Astrocyte of the spinal cord (primary cell): ENCODE measurements at places on chromosomes 1 and 21.
A peak's percentile ranks its signal among the peaks of the same experiment; 100 is the strongest.

DNA sequence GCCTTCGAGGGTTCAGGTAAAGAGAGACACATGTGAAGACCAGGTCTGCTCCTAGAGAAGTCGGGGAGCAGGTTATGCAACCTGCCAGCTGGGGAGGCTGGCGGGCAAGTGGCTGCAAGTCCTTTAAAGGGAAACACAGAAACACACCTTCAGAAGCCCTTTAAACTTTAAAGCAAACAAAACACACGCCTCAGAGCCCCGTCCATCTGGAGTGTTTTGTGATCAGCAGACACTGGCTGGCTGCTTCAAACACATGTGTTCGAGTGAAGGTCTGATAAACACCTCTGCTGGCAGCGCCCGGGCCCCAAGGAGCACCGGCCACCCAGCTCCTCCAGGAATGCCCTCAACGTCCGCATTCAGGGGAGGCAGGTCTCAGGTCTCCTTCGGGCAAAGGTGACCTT is 15.2 kb downstream of the RIPK4 start:
- no peak for DNase-seq

DNA sequence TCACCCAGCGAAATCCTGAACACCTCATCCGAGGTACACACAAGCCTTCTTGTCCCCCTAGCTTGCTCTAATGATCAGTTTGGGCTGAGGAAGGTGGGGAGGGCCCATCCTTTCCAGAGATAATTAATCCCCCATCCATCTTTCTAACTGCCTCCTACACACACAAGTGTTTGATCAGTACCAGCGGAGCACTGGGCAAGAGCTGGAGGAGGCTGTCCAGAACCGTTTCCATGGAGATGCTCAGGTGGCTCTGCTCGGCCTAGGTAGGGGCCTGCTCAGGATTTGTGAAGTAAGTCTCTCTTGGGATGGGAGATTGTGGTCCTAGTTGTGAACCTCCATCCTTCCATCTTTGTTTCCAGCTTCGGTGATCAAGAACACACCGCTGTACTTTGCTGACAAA is 5.8 kb downstream of the ANXA9 start:
- no peak for DNase-seq

GRCh38 chr1:65791396-65791795 is 1.3 kb upstream of the PDE4B start:
- no peak for DNase-seq

DNA sequence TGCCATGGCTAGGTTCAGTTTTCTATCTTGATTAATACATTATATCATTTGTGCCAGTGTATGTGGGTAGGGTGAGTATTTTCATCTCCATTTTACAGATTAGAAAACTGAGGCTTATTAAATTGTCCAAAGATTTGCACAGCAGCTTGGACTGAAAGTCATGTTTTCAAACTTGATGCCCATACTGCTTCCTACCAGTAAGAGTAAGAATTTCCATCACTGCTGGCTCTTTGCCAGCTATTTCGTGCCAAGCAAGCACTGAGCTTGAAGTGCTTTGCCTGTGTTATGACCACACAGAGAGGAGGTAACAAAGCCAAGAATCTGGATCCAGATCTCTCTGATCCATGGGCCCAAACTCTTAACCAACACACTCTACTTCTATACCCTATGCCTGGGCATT is 295.0 kb downstream of the VAV3 start:
- DNase-seq: peak; percentile 50

- DNase-seq: peak; percentile 72
These were observed 59.8 kb downstream of the ERG start for GRCh38 chr21:38438462-38438893.

DNA sequence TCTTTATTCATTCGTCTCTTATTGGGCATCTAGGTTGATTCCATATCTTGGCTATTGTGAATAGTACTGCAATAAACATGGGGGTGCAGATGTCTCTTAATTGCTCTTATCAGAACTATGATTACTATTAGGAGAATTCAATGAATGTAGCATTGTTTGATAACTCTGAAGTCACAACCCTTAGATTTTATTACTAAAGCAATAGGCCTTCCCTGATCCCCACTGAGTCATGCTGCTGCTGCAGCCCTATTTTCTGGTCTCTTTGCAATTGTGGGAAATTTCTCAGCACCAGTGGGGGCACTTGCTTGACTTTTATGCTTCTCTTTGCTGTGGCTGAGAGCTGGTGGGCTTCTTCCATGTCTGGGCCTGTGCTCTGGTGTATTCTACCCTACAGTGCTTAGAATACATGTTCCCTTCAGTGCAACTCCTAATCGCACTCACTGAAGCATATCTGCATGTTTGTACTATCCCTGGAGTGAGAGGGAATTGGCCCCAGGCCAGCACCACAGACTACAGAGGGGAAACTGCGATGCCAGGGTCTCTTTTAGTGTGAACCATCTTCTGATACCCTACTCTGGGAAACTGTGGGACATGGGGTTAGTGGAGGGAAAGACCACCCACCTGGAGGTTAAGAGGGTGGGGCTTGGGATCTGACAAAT is 52.2 kb upstream of the ROR1 start:
- DNase-seq: no peak
